Effector memory CD4-positive, alpha-beta T cell (primary cell): ENCODE measurements at places on chromosomes 4 and X.

- no peak for DNase-seq
- H3K36me3 ChIP-seq, result no peaks in the 10 kb centered on the region
Measured at GRCh38 chrX:51281758-51282318, 50.8 kb upstream of the NUDT10 start.

- no peak overlapping the region for H3K4me3 ChIP-seq
- no peaks in the 10 kb centered on the region for H3K27me3 ChIP-seq
- H3K36me3 ChIP-seq, result no peaks in the 10 kb centered on the region
Measured at GRCh38 chr4:56787380-56787779, 34.1 kb downstream of the SPINK2 start.

- H3K4me1 ChIP-seq, result peaks cover 13% of the 10 kb centered on the region
- no peak overlapping the region for H3K4me3 ChIP-seq
- no peak overlapping the region for H3K27ac ChIP-seq
- DNase-seq, result no peak
Measured at GRCh38 chr4:153655928-153656327, 28.2 kb upstream of the TLR2 start.

DNA sequence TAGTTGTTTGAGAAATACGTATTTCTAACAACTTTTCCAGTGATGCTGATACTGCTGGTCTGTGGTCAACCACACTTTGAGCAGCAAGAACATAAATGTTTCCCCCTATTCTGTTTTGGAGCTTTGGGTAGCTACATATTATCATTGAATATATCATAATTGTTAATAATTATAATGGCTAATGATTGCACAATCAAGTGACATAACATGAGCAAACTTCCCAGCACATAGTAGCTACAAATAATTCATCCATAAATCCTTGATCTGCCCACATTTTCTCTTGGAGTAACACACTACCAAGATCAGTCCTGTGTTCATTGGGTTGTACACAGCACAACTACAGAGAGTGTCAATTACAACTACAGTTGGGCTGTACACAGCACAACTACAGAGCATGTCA is 436.3 kb upstream of the MAGEB18 start:
- H3K4me1 ChIP-seq, result no peaks in the 10 kb centered on the region
- no peak overlapping the region for H3K27ac ChIP-seq
- no peaks in the 10 kb centered on the region for H3K36me3 ChIP-seq
- H3K4me3 ChIP-seq, result no peak overlapping the region
- no peak for DNase-seq
- H3K27me3 ChIP-seq, result no peaks in the 10 kb centered on the region

DNA sequence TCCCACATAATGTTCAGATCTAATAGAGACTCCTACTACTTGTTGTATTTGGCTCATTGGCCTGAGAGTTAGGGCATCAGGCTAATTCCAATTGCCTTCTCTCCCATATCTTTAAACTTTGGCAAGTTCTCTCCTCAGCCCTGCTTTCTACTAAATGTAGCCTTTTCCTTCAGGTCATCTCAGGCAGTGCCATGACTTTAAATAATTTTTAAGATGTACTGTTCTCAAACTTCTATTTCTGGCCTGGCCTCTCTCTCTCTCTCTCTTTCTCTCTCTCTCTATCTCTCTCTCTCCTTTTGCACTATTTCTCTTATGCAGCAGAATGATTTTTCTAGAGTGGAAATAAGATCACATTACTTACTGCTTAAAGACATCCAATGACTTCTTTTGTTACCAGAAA is 114.5 kb upstream of the PAQR3 start:
- no peak for DNase-seq
- no peaks in the 10 kb centered on the region for H3K4me1 ChIP-seq
- H3K4me3 ChIP-seq, result no peak overlapping the region
- no peaks in the 10 kb centered on the region for H3K27me3 ChIP-seq
- H3K27ac ChIP-seq, result no peak overlapping the region

DNA sequence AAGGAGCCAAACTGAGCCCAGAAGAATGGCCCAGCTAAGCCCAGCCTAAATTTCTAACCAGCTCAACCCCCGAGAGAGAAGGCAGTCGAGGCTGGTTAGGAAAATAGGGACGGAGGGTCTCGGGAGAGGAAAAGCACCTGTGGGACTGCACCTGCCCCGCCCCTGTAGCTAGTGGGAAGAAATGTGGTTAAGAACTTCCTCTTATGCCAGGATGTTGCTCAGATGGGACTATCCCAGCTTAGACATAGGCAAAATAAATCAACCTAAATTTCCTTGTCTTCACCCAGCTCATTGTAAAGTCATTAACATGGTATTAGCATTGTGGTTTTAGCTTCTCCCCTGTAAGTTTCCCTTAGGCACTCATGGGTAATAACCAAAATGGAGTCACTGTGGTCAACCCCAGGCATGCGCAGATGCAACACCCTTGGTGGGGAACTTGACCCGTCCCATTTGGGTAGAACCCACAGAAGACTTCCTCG is 86.8 kb downstream of the ZNF718 start:
- H3K4me3 ChIP-seq, result no peak overlapping the region
- no peak overlapping the region for H3K27ac ChIP-seq
- no peaks in the 10 kb centered on the region for H3K27me3 ChIP-seq
- peaks cover 4% of the 10 kb centered on the region for H3K4me1 ChIP-seq

GRCh38 chr4:128388352-128388630 is 100.7 kb upstream of the PGRMC2 start:
- H3K36me3 ChIP-seq, result no peaks in the 10 kb centered on the region
- no peaks in the 10 kb centered on the region for H3K27me3 ChIP-seq
- no peak overlapping the region for H3K27ac ChIP-seq
- no peak overlapping the region for H3K4me3 ChIP-seq
- no peaks in the 10 kb centered on the region for H3K4me1 ChIP-seq
- no peak for DNase-seq

- H3K4me3 ChIP-seq, result peak overlapping the region; percentile 42
- H3K36me3 ChIP-seq, result peaks cover 15% of the 10 kb centered on the region
- peak overlapping the region; percentile 79 for H3K27ac ChIP-seq
Measured at GRCh38 chrX:129782706-129783105, 3.0 kb downstream of the SASH3 start.

- no peak overlapping the region for H3K4me3 ChIP-seq
- DNase-seq, result no peak
- no peak overlapping the region for H3K27ac ChIP-seq
- no peaks in the 10 kb centered on the region for H3K27me3 ChIP-seq
- H3K4me1 ChIP-seq, result no peaks in the 10 kb centered on the region
Measured at GRCh38 chr4:76931087-76931486, 18.5 kb upstream of the SEPTIN11 start.

GRCh38 chr4:88757067-88757466 is 59.4 kb upstream of the NAP1L5 start:
- H3K36me3 ChIP-seq, result no peaks in the 10 kb centered on the region
- DNase-seq, result no peak
- H3K4me3 ChIP-seq, result no peak overlapping the region
- no peaks in the 10 kb centered on the region for H3K4me1 ChIP-seq

DNA sequence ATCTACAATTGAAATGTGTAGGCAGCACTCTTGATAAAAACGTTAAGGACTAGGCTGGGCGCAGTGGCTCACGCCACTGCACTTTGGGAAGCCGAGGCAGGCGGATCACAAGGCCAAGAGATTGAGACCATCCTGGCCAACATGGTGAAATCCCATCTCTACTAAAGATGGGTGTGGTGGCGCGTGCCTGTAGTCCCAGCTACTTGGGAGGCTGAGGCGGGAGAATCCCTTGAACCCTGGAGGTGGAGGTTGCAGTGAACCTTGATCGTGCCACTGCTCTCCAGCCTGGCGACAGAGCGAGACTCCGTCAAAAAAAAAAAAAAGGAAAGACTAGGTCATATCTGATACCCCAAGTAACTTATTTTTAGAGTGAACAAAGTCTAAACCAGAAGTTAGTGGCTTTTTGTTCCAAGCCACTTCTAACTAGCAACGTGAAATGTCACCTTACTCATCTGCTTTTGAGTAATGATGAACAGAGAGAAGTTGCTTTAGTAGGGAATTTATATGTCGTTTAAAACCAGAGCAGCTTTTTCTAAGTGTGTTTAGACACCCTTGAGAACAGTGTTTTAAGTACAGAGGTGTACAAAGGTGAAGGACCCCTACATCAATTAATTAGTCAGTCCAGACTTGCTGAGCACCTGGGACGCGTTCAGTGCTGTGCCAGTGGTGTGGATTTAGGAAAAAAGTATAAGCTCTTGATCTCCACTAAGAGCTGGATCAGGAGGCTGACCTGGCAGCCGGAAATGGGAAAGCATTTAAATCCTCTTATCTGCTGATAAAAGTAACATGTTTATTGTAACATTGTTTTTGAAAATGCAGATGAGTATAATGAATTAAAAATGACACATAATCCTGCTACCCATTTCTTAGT is 23.5 kb downstream of the SPRY1 start:
- no peak for DNase-seq
- H3K27ac ChIP-seq, result no peak overlapping the region
- H3K4me3 ChIP-seq, result no peak overlapping the region
- no peaks in the 10 kb centered on the region for H3K36me3 ChIP-seq

GRCh38 chr4:103482893-103483292 is 236.9 kb downstream of the TACR3 start:
- no peak overlapping the region for H3K4me3 ChIP-seq
- H3K27me3 ChIP-seq, result no peaks in the 10 kb centered on the region
- H3K4me1 ChIP-seq, result no peaks in the 10 kb centered on the region
- no peak overlapping the region for H3K27ac ChIP-seq

DNA sequence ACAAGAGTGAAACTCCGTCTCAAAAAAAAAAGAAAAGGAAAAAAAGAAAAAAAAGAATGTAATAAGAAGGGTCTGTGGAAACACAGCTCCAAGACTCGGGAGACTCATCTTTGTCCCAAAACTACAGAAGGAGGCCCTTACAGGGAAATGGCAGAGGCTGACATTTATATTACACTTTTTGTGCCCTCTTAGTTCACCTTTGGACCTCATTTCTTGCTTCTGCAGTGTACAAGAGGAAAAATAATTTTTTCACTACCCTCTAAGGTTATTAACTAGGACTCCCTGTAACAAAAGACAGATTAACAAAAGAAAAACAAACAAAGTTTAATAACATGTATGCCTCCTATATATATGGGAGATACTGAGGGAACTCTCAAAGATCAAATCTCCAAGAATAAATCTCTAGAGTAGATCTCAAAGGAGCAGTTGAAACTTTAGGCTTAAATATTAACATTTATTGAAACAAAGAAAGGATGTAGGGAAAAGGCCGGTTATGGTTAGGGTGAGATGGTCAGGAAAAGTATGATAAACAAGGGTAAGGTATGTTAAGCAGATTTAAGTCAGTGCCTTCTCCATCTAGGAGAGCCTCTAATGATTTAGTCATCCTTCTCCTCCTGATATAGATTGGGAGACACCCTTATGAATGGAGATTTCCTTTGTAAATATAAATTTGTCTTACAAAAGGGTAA is 121.3 kb upstream of the JADE1 start:
- H3K27ac ChIP-seq, result no peak overlapping the region
- no peaks in the 10 kb centered on the region for H3K27me3 ChIP-seq

DNA sequence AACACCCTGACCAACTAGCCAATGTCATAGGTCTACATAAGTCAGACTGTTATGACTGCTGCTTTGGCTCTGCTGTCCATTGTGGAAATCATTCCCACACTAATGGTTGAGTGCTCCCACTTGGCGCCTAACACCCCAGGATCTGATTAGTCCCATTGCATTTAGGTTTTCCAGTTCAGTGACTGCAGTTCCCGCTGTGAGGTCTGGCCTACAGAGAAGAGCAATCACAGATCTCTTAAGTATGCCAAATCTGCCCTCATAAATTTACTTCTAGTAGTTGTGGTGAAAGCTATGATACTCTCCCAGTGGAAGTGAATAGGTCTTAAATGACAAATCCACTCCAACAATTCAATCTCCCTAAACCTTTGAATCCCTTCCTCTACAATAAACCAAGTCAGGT is 77.3 kb upstream of the IL2 start:
- H3K4me1 ChIP-seq, result peaks cover 16% of the 10 kb centered on the region
- no peak overlapping the region for H3K27ac ChIP-seq
- no peaks in the 10 kb centered on the region for H3K36me3 ChIP-seq
- H3K27me3 ChIP-seq, result no peaks in the 10 kb centered on the region
- no peak for DNase-seq

- H3K4me1 ChIP-seq, result no peaks in the 10 kb centered on the region
- H3K27ac ChIP-seq, result no peak overlapping the region
- no peaks in the 10 kb centered on the region for H3K36me3 ChIP-seq
- DNase-seq, result no peak
- H3K27me3 ChIP-seq, result peaks cover 2% of the 10 kb centered on the region
Measured at GRCh38 chr4:122810669-122811068, 16.0 kb upstream of the FGF2 start.

GRCh38 chr4:20318909-20319277 is 67.2 kb downstream of the SLIT2 start:
- H3K27me3 ChIP-seq, result no peaks in the 10 kb centered on the region
- no peak for DNase-seq
- H3K4me1 ChIP-seq, result no peaks in the 10 kb centered on the region
- no peak overlapping the region for H3K27ac ChIP-seq
- no peak overlapping the region for H3K4me3 ChIP-seq

GRCh38 chr4:84146300-84146959 is 352.7 kb downstream of the NKX6-1 start:
- H3K27ac ChIP-seq, result no peak overlapping the region
- no peak overlapping the region for H3K4me3 ChIP-seq
- no peaks in the 10 kb centered on the region for H3K36me3 ChIP-seq
- H3K4me1 ChIP-seq, result no peaks in the 10 kb centered on the region
- DNase-seq, result no peak

DNA sequence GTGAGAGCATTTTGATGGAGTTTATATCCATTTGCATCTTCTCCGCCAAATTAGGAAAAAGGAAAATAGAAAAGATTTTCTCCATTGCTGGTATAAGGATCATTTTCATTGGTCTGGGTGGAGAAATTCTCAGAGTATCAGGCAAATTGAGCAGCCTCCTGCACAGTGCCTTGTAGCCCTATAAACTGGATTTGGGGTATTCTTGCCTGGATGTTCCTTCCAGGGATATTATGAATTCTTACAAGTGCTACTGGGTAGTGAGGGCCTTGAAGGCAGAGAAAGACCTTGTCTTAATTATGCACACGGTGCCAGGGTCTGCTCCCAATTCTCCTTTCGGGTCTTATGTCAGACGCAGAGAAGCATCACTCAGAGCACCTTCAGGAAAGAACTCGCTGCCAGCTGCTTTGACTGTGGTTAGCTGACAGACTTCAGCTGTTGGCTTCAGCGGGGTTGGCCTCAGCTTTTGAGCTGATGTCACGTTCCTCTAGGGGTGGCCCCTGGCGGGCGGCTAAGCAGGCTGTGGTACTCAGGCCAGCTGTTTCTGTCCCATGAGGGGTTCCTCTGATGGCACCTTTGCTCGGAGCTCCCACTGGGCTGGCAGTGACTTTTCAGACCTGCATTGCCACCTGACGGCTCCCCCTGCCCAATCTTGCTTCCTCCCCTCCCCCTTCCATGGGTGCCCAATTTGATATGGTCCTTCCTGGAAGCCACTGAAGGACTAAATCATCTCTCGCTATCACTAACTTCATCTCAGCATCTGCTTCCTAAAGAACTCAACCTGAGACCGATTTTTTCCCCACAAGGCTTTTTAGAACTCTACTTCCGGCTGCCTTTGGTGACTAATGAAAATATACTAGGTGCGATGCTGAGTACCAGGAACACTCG is 519.5 kb downstream of the BCOR start:
- H3K27me3 ChIP-seq, result no peaks in the 10 kb centered on the region
- no peak for DNase-seq
- no peak overlapping the region for H3K4me3 ChIP-seq

GRCh38 chrX:51899741-51900140 is 6.3 kb downstream of the MAGED1 start:
- no peak overlapping the region for H3K4me3 ChIP-seq
- H3K27me3 ChIP-seq, result no peaks in the 10 kb centered on the region
- no peak for DNase-seq
- no peak overlapping the region for H3K27ac ChIP-seq
- peaks cover 5% of the 10 kb centered on the region for H3K36me3 ChIP-seq

- no peak overlapping the region for H3K27ac ChIP-seq
- DNase-seq, result no peak
- no peaks in the 10 kb centered on the region for H3K27me3 ChIP-seq
- H3K4me1 ChIP-seq, result no peaks in the 10 kb centered on the region
- H3K36me3 ChIP-seq, result peaks cover 36% of the 10 kb centered on the region
Measured at GRCh38 chr4:48851651-48852050, 20.8 kb downstream of the OCIAD1 start.
